ENCODE measurements at places on chromosomes 2 and 18.
A peak's percentile ranks its signal among the peaks of the same experiment; 100 is the strongest.

- no peak for DNase-seq
These were observed 104.0 kb downstream of the DNER start for GRCh38 chr2:229610333-229610732.

- DNase-seq, result no peak
These were observed 2.6 kb downstream of the ADCYAP1 start for GRCh38 chr18:907115-907884.

GRCh38 chr2:118565786-118566540, 281.5 kb downstream of the EN1 start:
- DNase-seq, result peak; percentile 89

- no peak for DNase-seq
These were observed 57.3 kb upstream of the FAM117B start for GRCh38 chr2:202577250-202578183.

GRCh38 chr2:240701736-240702639, 10.3 kb downstream of the AQP12A start:
- DNase-seq, result no peak

GRCh38 chr2:33457556-33458247, 18.7 kb upstream of the RASGRP3 start:
- peak; percentile 38 for DNase-seq

DNA sequence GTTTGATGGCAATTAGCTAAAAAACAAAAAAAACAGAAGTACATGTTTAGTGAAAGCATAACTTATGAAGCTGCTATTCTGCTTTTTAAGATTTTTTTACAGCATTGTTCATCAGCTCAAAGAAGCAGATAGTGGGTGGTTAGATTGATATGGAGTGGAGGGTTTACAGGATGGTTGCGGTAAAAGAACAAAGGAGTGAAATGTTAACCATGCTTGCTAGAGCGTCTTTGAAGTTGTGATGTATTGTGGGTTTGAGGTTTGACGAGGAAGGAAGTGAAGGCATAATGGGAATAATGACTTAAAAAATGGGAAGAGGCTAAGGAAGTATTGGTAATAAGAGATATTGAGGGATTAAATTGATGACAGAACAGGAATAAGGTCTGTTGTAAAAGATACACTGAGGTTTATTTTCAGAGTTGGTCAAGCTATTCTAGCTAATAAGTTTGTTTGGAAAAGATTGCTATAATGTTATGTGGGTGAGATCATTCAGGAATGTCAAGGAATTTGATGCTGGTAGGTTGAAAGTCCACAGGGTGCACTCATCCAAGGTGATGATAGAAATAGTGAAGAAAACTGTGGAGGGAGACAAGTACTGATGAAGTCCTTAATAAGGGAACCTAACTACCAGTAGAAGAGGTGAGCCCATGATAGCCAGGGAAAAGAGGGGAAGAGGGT, 14.6 kb downstream of the SPOPL start:
- no peak for DNase-seq

DNA sequence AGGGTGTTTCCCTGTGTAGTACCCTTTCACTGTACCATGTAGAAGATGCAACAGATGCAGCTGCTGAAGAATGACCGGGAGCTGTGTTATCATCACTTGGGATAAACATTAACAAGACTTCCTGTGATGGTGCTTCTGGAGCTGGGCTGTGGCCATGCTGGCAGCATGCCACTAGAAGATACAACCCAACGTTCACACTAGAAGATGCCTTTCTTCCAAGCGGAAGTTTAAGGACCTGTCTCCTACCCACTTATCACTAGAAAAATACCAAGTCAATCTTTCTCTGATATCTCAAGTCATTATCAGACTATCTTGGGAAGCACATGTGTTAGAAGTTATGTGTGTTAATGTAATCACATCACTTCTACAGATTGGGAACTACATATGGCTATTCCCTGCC, 953.5 kb downstream of the CNTNAP5 start:
- no peak for DNase-seq

- peak; percentile 48 for DNase-seq
These were observed 223.2 kb upstream of the PXDN start for GRCh38 chr2:1967242-1968208.

DNA sequence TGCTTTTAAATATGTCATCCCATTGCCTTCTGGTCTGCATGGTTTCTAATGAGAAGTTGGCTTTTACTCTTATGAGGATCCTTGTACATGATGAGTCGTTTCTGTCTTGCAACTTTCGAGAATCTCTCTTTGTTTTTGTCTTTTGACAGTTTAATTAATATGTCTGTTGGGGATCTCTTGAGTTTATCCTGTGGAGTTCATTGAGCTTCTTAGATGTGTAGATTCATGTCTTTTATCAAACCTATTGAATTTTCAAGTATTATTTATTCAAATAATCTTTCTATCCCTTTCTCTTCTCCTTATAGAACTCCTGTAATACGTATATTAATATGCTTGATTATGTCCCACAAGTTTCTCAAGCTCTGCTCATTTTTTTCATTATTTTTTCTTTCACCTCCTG, 67.9 kb downstream of the TMEM185B start:
- no peak for DNase-seq

DNA sequence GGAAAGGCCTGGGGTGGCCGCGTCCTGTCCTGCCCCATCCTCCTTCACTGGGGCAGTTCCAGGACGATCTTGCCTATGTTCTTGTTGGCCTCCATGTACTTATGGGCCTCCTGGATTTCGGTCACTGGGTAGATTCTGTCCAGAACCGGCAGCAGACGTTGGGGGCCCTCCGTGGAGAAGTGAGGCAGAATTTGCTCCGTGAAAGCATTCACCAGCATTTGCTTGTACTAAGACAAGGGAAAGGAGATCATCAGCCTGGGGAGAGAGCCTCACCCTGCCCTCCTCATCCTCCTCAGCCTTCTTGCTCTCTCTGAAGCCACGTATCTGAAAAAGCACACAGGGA, 1.4 kb upstream of the SF3B6 start:
- DNase-seq, result no peak

GRCh38 chr2:42784204-42784880, 8.0 kb downstream of the HAAO start:
- no peak for DNase-seq
